AG04450 (cell line): ENCODE measurements at places on chromosomes 3 and 15. TPM values are rescaled to one million over a fixed set of nuclear protein-coding genes. Genes with fewer than 3 reads are reported as not detected.

DNA sequence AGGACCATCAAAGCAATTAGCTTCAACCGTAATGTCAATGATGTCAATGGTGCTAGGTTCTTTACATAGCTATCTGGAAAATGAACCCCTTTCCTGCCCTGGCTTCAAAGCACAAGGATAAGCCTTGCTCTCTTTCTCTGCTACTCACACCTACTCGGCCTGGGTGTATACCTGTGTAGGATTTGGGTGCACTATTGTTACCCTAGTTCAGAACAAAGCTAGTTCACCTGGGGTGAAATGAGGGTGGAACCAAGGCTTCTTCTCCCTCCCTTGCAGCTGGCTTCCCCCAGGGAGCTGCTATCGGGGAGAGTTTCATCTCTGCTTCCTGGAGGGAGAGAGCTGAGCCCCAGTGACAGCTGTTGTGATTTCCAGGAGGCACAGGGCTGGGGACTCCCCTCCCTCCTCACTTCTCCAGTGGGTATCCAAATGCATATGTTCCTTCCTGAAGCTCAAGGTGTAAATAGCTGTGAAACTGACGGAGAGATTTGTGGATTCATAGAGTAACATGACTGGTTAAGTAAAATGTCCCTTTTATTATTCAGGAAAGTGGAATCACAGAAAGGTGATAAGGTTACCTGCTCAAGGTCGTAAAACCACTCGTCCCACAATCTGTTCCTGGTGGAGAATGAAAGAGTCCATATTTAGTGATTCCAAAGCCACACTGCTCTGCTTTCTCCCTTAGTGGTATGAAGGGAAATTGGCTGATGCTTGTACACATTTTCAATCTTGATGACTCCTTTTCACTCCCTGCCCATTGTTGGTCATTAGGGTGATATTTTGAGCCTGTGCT lies 11.8 kb upstream of the C3orf70 start:
- no peak for DNase-seq

The TRAK1 gene
- polyA plus RNA-seq: 22.3 and 25.1 TPM in 2 replicates

DNA sequence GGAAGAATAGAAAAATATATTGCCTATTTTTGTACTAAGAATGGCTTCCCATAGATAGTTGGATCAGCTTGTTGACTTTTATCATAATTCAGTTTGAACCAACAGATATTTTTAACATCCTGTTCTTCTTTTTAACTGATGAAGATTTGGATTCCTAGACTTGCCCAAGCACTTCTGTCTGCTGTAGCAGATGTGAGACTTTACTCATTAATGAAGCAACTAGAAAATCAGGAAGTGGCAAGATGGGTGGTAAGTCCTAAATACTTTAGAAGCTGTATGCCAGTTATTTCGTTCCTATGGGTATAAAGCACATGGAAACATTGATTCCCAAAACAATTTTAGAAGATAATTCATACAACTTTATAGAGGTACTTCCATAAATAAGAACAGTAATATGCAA lies 8.4 kb downstream of the PIGB start:
- DNase-seq: no peak

DNA sequence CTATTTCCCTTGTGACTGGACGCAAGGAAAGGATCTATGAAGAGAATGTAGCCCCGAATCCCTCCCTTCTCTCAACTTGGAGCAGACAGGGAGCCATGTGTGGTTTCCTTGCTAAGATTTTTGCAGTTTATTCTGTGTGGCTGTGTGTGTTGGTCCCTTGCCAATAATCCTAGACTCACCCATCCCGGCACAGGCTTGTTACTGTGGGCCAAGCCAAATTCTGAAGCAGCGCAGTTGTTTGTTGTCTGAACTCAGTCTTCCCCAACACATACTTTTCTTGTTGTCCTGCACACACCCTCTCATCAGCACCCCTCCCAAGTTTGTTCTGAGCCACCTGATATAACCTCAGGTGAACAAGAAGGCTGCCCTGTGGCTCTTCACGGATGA lies 193.3 kb upstream of the CTDSPL start:
- DNase-seq: no peak

The TM6SF1 gene
- 11.5 and 15.1 TPM in 2 replicates for polyA plus RNA-seq

The SOX14 gene
- not detected in 2 replicates for polyA plus RNA-seq

The GHSR gene
- not detected in 2 replicates for polyA plus RNA-seq

DNA sequence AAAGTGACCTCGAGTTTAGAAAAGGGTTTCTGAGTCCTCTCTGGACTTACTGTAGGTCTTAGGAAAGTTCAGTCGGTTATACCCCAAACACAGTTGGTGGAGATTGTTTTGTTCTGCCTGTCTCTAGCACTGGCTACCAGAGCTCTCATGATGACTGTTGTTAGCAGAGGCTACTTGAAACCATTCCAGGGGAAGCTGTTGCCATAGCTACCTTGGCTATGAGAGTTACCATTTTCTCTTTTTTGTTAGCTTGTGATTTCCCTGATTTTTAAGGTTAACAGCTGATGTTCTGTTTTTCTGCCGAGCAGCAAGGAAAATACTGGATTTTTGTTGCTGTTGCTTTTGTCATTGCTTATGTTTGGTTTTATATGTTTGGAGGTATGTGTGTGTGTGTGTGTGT lies 26.7 kb downstream of the ABHD2 start:
- DNase-seq: peak; percentile 38

DNA sequence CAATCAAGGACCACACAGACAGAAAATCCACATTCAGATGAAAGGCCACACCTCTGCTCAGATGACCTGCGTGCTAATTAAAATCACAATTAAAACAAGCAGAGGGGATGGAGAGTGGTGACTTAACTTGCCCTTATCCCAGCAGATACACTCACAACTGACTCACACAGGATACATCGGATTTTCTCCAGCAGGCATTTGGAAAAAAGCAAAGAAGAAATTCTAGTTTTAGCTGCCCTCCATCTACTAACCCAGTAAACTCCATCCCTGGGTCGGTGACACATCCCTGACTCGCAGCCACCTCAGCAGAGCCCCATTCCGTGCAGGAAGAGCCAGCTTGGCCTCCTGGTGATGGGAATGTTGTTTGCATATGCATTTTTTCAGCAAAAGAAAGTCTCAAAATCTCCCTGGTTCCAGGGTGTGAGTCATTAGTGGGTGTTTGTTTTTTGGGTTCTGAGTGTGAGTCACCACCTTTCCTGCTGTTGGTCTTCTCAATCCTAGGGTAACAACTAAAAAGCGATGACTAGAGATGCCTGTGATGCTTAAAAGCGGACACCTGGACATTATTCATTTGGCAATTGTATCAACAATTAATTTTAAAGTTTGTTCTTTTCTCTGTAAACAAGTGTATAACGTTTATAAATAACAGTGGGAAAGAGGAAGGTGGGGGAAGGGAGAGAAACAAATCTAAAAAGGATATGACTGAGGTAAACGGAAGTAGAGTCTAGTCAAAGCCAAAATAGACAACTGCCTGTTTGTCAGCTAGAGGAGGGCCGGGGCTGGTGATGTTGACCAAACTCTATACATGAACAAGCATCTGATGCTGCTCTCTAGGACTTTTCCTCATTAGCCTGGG lies 49.8 kb upstream of the SLC4A7 start:
- peak; percentile 97 for DNase-seq

GRCh38 chr15:76309601-76310330 lies 1.5 kb downstream of the ETFA start:
- no peak for DNase-seq

DNA sequence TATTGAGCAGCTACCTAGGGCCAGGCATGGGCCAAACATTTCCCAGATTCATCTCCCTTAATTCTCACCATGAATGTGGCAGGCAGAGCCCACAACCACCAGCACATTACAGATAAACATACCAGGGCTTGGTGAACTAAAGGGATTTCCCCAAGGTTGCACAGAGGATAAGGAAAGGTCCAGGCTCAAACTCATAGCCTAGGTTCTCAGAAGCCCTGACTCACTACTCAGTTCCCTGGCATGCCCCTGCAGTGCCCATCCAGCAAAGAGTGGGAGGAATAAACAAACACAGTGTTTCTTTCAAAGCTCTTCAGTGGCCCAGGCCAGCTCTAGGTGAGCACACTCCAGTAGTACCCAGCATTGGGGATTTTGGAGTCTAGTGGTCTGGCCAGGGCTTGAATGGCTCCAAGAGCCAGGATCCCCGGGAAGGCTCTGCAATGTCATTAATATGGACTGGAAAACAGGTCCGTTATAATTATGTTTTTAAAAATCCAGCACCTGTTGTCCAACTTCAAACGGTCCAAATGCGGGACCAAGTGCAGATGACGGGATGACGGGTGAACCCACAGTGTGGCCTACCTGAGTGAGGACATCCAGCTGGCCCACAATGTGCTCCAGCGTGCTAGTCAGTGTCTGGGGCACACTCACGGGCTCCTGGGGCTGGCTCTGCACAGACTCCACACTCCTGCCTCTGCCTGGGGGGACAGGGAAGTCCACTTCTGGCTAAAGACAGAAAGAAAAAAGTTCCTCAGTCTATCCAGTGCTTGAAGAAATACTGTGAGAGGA lies 39.8 kb upstream of the DUSP7 start:
- no peak for DNase-seq

- DNase-seq: no peak
Observed at GRCh38 chr3:42891042-42891441, 14.9 kb upstream of the ZNF662 start.

DNA sequence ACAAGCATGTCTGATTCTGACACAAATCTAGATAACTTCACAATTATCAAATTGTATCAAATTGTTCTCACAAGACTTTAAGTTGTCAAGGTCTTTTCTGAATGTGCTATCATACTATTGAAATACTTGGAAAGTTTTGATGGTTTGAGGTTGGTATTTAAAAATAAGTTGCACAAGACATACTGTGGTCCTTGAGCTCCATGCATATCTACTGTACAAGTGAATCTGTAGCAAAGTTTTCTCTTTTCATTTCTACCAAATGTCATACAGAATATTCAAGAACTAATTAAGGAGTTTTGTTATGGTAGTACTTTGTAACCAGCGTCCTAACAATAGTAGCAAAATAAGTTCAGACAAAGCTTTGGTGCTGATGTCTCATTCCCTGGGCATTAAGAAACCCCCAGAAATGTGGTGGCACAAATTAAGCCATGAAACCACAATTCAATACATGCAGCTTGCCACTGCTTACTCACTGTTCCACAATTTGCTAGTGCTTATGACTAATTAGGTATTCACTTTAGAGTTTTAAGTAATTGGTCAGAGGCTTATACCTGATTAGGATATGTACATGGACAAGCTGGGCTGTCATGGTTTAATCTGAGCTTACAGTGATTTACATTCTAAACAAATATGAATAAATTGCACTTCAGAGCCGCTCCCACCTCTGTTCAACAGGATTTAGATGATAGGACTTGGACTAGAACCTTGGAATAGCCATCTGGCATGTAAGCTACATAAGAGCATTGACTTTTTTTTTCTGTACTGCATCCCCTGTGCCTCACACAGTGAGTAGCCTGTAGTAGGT lies 8.8 kb downstream of the TBC1D23 start:
- DNase-seq: peak; percentile 72

The CYP1A2 gene
- not detected in 2 replicates for polyA plus RNA-seq

The APEH gene
- 85.3 and 108 TPM in 2 replicates for polyA plus RNA-seq

GRCh38 chr3:190424478-190425439 lies 24.9 kb downstream of the TMEM207 start:
- peak; percentile 37 for DNase-seq

- DNase-seq: no peak
Observed at GRCh38 chr15:59736181-59736580, 47.1 kb upstream of the BNIP2 start.

The TLNRD1 gene
- 3.5 and 4.1 TPM in 2 replicates for polyA plus RNA-seq

The NPAP1 gene
- polyA plus RNA-seq: not detected in 2 replicates

- no peak for DNase-seq
Observed at GRCh38 chr3:167918008-167918596, 177.6 kb downstream of the GOLIM4 start.

DNA sequence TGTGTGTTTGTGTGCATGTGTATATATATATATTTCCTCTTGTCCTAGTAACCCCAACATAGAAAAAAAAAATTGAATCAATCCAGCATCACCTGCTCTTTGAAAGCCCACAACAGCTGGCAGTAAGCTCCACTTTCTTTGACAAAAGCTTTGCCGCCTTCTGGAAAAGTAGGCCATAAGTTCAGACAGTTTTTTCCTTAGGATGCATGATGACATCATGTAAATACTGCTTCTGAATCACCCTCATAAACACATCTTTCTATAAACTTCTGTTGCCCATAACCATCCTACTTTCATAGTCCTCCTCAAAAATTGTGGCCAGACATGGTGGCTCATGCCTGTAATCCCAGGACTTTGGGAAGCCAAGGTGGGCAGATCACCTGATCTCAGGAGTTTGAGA lies 67.4 kb downstream of the CSNK1G1 start:
- DNase-seq: peak; percentile 32

- DNase-seq: no peak
Observed at GRCh38 chr3:151395806-151396205, 11.3 kb upstream of the P2RY12 start.

DNA sequence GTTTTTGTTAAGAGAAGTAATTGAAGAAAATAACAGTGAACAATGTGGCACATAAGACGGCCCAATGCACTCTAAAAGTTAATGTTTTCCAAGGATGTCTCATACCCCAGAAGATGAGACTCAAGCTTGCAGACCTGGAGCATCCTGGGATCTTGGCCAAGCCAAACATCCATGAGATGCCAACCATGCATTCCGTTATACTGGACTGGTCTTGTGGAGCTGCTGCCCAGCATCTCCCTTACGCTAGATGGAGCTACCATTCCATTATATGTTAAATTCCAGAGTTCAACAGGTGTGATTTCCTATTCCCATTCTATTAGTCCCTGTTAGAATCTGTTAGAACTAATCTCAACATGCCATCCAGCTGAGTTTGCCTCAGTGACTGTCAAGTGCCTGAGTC lies 181.8 kb downstream of the PDCD6IP start:
- DNase-seq: peak; percentile 67

- DNase-seq: no peak
Observed at GRCh38 chr3:175153595-175153994, 294.5 kb downstream of the NAALADL2 start.

- DNase-seq: no peak
Observed at GRCh38 chr3:64871834-64872249, 184.0 kb upstream of the ADAMTS9 start.

The CMTM7 gene
- 17.3 and 17.7 TPM in 2 replicates for polyA plus RNA-seq

- no peak for DNase-seq
Observed at GRCh38 chr3:113312416-113312815, 101.1 kb downstream of the BOC start.

DNA sequence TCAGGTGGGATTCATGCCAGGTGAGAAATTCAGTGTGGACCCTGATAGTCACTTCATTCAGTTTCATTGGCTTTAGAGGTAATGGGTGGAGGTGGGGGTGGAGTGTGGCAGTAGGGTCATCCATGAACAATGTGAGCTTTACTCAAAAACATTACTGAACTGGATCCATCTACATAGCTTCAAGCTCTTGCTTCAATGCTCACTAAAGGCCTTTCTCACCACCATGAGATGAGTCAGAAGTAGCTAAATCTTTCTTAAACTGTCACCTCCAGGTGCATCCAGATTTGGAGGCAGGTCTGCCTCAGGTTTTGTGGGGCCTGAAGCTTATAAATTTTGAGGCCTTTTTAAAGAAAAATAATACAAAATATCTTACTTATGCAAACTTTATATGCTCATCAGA lies 363.6 kb downstream of the CHST2 start:
- no peak for DNase-seq

DNA sequence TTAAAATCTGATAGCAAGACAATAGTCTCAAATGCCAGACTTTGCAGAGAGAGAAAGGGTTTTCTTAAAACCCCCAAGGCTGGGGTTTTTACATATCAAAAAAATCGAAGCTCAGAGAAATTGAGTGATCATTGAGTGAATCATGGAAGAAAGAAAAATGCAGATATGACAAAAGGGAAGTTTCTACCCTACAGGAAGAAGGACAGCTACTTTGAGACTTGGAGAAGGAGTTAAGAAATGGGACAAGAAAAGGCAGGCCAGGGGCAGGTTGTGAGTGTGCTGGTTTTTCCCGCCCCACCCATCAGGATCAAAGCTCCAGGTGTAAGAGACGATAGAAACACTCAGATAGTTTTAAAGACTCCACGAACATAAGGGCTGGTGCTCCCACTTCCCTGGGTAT lies 18.6 kb downstream of the TMEM158 start:
- DNase-seq: no peak

The IL17RD gene
- 1.4 and 1.6 TPM in 2 replicates for polyA plus RNA-seq
